ENCODE measurements at places on chromosomes 7 and 10. TPM values are rescaled to one million over a fixed set of nuclear protein-coding genes. Genes with fewer than 3 reads are reported as not detected.

DNA sequence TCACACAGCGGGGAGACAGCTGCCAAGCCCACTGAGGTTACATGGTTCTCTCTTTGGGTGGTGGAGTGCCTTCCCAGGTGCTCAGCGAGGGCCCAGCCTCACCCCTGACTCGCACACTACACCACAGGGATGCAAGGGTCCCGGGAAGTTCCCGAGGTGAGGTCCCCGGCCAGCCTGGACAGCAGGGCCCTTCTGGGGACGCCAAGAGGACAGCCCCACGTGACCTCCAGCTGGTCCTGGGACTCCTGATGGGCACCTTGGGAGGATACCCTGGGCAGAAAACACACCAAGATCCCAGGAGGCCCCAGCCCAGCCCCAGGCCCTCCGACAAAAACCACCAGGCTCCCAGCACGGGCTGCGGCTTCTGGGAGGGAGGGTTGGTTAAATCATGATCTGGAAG, 8.3 kb downstream of the MICALL2 start:
- DNase-seq: no peak

LAMB1 gene
- total RNA-seq: 105 TPM

DNA sequence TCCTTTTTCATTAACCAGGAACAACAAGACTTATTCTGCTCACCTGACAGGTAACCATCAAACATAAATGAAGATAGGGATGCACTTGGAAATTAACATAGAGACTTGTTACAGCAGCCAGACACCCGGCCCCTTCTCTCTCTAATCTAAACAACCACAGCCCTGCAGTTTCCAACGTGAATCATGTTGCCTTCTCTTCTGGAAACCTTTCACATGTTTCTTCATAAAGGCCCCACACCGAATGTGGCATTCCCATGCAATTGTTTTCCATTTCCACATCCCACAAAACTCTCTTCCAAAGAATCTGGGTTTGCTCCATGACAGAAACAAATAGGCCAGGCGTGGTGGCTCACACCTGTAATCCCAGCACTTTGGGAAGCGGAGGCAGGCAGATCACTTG, 15.0 kb upstream of the WDR86 start:
- DNase-seq: peak; percentile 1

PRKG1 gene
- 2.5 TPM for total RNA-seq

AKR1B15 gene
- not detected for total RNA-seq

ATP6V0A4 gene
- 0.56 TPM for total RNA-seq

KCNH2 gene
- total RNA-seq: 2.3 TPM

- DNase-seq: no peak
Measured at GRCh38 chr10:93290661-93291354, 191.3 kb downstream of the MYOF start.

- no peak for DNase-seq
Measured at GRCh38 chr10:31341552-31341951, 22.5 kb downstream of the ZEB1 start.

Data from pancreas (tissue), 10 donors.